Airway epithelial cell (primary cell): ENCODE measurements at places on chromosomes 11 and 22. TPM values are rescaled to one million over a fixed set of nuclear protein-coding genes. Genes with fewer than 3 reads are reported as not detected.

XKR3 gene
- not detected in 2 replicates for total RNA-seq

TRIM51 gene
- not detected in 2 replicates for total RNA-seq

SYCE3 gene
- total RNA-seq, result 1.1 TPM in 1 of 2 replicates, not detected in the other

PTPRCAP gene
- 0.33 TPM in 1 of 2 replicates, not detected in the other for total RNA-seq
